ENCODE measurements at places on chromosomes 2 and 18.

- peak; percentile 45 for DNase-seq
These were observed 24.7 kb upstream of the TOGARAM2 start for GRCh38 chr2:28956415-28956826.

GRCh38 chr2:46471697-46472096 is 7.7 kb upstream of the TMEM247 start:
- no peak for DNase-seq

DNA sequence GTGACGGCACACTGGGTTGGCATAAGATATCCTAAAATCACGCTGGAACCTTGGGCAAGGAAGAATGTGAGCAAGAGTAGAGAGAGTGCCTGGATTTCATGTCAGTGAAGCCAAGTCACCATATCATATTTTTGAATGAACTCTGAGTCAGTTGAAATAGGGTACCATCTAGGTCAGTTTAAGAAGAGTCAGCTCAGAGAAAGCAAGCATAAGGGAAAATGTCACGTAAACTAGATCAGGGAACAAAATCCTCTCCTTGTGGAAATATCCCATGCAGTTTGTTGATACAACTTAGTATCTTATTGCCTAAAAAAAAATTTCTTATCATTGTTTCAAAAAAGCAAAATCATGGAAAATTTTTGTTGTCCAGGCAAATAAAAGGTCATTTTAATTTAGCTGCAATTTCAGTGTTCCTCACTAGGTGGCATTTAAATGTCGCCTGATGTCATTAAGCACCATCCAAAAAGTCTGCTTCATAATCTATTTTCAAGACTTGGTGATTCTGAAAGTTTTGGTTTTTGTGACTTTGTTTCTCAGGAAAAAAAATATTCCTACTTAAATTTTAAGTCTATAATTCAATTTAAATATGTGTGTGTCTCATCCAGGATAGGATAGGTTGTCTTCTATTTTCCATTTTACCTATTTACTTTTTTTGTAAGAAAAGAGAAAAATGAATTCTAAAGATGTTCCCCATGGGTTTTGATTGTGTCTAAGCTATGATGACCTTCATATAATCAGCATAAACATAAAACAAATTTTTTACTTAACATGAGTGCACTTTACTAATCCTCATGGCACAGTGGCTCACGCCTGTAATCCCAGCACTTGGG is 19.6 kb downstream of the RSAD2 start:
- peak; percentile 74 for DNase-seq

DNA sequence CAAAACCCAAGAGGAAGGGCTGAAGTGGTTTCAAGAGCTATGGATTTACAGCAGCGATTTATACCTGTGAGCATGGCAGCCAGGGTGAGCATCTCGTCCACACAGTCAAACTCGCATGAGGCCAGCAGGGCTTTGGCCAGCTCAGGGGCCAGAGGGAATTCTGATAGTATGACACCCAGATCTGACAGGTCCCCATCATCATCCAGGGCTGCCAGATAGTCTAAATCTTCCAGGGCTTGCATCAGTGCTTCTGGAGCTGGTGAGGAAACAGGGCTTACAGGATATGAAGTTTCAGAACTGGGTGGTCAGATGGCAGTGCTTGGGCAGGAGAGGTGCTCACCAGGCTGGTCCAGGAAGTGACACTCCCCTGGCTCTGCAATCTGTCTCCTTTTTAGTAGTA is 3.5 kb downstream of the DQX1 start:
- DNase-seq: no peak

DNA sequence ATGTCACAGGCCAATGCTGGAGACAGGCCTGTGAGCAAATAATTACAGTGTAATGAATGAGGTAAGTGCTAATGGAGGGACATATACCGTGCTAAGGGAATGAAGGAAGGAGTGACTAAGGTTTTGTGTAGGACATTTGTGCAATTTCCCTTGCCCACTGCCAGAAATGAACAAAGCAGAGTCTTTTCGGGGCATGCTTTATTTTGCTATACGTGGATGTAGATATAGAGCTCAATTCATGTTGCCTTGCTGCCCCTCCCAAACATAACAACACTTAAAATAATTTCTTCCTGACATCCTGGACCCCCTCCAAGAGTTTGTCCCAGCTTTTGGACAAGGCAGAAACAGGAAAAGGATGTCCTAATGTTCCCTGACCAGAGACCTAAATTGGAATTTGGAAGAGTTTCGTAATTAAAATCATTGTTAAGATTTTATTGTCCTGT is 23.7 kb upstream of the CD28 start:
- DNase-seq: no peak

- DNase-seq: peak; percentile 16
These were observed 43.0 kb upstream of the RHOB start for GRCh38 chr2:20403774-20404312.

DNA sequence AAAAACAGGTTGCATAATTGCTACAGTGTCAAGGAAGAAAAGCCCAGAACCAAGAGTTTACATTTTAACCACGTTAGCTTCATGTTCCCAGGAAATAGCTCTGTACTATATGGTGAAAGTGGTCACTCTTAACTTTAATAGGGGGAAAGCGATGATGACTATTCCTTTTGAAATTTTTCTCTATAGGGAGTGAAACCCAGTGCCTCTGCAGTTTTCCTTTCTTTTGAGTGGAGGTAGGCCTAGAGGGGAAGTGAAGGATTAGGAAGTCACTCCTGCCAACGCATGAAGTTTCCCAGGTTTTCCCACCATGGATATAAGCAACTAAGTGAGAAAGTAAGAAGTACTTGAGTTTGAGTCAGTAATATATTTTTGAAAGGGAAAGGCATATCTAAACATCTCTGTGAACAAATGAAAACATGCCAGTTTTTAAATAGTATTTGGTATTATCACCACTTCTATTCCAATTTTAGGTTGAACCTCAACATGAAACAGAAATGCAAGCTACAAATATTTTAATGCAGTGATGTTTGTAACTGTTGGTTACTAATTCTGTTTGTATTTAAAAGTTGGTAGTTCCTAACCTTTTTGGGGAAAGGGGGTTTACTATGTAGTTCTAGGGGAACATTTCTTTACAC is 91.9 kb downstream of the VRK2 start:
- DNase-seq: no peak

- peak; percentile 61 for DNase-seq
These were observed 147.2 kb downstream of the DYSF start for GRCh38 chr2:71600555-71600954.
